ENCODE measurements at places on chromosomes 7 and 10.
A peak's percentile ranks its signal among the peaks of the same experiment; 100 is the strongest.

DNA sequence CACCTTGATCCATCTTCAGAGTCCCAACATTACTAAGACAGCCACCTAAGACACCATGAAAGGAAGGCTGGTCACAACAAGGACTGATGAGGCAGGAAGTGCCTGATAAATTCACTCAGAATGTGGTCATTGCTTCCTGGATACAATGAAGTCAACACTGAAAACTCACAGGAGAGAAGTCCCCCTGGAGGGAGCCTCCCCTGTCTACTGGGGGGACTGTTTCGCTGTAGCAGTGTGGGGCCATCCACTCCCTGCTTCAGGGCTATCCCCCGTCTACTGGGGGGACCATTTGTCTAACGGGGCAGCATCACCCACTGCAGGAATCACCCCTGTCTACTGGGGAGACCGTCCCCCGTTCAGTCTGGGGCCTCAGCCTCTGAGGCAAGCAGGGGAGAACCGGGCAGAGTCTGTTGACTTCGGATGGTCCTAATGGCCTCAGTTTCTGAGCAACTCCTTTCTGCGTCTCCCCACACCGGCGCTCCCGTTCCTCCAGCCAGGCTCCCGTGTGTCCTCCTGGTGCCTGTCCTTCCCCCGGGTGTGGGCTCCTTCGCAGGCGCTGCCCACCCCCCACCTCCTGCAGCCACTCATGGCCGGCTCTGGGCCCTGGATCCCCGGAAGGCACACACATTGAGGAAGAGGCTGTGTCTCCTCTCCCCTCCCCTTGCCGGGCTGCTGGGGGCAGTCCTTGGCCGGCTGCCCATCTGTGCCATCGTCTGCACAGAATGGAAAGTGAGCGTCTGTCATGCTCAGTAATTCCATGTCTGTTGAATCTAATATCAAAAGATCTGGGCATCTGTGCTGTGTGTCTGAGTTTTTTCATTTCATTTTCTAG is 59.9 kb upstream of the DNAJB6 start:
- no peak for DNase-seq

DNA sequence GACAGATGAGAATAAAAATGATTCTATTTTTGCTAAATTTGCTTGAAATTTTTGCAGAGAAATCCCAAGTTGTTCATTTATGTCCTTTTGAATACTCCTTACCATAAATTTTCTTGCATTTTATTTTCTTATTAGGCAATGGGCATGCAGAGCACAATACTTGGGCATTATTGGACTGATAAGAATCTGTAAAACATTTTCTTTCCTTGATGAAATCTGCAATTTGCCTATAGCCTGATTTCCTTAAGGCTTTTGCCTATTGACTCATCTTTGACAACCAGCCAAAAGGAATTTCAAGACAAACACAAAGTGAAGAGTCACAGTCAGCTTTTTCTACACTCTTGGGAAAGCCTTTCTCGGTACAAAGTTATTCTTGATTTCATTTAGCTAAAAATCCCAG is 30.5 kb upstream of the GNAT3 start:
- DNase-seq, result peak; percentile 37

DNA sequence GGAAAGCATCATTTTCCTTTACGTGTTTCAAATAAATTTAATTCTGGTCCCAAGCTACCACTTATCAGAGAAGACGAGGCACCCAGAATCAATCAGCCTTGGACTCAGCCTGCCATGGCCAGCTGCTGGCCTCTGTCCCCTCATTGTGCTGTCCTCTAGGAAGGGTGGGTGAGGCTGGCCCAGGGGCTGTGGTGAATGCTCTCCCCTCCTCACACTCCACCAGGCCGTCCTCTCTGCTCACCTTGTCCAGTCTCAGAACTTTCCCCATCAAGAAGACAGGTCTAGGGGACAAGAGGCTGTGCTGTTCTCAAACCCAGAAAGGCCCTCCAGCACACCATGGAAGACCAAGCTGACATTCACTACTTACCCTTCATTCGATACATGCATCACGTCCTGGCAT is 36.4 kb downstream of the CXCL12 start:
- no peak for DNase-seq

GRCh38 chr10:70078329-70078728 is 25.7 kb downstream of the MACROH2A2 start:
- no peak for DNase-seq

DNA sequence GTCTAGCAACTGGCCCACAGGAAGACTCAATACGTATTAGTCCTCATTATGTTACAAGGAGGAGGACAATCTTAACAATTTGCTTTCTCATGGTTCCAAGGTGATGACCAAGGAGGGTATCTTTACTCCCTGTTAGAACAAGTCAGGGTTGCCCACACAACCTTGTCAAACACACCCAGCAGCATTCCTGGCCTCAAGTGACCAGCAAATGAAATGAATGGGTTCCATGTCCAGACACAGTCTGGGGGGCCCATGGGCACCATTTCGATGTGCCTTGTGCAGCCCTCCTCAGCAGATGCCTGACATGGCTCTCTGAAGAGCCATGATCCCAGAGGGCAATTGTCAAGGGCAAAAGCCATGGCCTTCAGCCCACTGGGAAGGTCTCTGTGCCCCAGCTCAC is 40.8 kb downstream of the ANXA8 start:
- DNase-seq, result no peak

DNA sequence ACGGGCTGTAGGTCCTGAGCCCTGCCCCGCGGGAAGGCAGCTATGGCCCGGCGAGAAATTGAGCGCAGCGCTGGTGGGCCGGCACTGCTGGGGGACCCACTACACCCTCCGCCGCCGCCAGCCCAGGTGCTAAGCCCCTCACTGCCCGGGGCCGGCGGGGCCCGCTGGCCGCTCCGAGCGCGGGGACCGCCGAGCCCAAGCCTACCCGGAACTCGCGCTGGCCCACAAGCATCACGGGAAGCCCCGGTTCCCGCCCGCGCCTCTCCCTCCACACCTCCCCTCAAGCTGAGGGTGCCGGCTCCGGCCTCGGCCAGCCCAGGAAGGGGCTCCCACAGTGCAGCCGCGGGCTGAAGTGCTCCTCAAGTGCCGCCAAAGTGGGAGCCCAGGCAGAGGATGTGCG is 5.5 kb upstream of the CACUL1 start:
- no peak for DNase-seq

GRCh38 chr10:109988212-109988596 is 19.6 kb upstream of the ADD3 start:
- no peak for DNase-seq

DNA sequence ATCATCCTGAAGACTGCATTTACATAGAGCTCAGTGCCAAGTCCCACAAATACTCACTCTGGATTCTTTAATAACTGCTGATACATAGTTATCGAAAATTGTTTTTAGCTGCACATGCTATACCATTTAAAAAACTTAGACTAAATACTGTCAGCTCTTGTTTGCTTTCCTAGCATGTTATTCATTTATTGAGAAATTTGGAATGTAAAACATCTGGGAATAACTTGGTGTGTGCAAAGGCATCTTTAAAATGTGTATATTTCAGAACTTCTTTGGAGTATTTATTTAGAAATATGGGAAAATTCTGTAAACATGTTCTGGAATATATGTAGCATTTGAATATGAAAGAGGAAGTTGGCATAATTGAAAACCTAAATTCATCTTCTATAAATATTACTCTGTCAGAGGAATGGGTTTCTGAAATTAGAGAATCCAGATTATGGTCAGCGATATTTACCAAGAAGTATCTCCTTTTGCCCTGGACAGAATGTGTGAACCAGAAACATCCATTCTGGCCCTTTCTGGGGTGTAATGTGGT is 119.7 kb downstream of the ARID5B start:
- no peak for DNase-seq

GRCh38 chr7:150952331-150953050 is 25.6 kb downstream of the KCNH2 start:
- DNase-seq, result no peak

GRCh38 chr7:37284805-37285231 is 163.8 kb downstream of the ELMO1 start:
- DNase-seq, result peak; percentile 67

- no peak for DNase-seq
These were observed 103.8 kb downstream of the INPP5A start for GRCh38 chr10:132641401-132641800.

GRCh38 chr7:50733552-50733951 is 49.1 kb downstream of the GRB10 start:
- no peak for DNase-seq

DNA sequence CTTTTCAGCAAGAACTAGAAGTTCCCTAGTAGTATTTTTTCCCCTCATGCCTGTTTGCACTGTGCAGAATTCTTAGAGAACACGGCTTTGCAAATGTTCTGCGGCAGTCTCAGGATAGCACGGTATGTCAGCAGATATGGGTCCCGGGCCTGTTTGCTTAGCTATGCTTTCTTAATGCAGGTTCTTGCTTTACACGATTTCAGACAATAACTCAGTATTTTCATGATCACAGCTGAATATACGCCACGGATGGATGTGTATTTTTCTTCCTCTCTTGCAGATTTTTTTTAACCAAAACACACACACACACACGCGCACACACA is 137.3 kb downstream of the HECW1 start:
- no peak for DNase-seq

GRCh38 chr7:114507381-114507780 is 92.8 kb downstream of the FOXP2 start:
- no peak for DNase-seq

DNA sequence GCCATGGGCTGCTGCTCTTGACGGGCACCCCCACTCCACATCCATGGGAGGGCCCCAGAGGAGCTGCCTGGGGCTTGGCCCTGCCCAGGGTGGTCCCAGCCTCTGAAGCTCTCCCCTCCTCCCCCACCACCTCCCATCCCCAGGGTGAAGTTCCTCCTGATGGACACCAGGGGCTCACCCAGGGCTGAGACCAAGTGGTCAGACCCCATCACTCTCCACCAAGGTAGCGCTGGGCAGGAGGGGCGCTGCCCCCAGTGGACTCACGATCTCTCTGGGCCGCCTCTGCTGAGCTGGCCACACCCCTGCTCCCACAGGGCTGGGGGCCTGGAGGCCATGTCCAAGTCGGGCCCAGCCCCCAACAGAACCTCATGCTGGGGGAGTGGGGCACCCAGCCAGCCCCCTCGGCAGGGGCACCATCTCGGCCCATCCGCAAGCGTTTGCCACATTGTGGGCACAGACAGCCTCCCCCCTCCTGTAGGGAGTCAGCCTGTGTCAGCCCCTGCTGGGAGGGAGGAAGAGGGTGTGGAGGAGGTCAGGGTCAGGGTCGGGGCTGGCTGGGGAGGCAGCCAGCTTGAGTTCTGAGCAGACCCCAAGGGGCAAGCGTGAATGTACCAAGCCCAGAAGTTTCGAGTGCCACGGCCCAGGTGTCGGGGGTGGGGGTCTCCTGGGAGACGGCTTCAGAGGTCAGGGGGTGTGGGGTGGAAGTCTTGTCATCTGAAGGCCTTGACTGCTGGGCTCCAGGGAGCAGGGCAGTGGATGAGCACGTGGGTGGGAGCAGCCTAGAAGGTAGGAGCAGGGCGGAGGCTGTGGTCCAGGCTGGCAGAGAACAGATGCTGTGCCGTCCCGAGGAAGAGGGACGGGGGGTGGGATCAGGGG is 2.8 kb downstream of the UPK3B start:
- no peak for DNase-seq

DNA sequence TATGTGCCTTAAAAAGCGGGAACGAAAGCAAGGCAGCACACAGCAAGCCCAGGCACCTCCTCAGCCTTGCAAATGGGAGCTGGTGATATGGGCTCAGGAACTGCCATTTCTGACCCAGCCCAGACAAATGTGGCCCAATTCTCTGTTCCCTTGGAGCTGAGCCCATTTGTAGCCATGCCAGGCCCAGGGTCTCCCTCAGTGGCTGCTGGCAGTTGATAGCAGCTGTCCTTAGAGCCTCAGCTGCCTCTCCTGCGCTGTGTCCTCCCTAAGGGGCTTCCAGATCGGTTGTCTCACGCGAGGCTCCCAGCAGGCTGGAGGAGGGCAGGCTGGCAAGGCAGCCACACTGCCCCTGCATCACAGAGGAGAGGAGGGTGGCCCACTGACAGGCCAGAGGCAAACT is 275.8 kb downstream of the KCNMA1 start:
- no peak for DNase-seq

DNA sequence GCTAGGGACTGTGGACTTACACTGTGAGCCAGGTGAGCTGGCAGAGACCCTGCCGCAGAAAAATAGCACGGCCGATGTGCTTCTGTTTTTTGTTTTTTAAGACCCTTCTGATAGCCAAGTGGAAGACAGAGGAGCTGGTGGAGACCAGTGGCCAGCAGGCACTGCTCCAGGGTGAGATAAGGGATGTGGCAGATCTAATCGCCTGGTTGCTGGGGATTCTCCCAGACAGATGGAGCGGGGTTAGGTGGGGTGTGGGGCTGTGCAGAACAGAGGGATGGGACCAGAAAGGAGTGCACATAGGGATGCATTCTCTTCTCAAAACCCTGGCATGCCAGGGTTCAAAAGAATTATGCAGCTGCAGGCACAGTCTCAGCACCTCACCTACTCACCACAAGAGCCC is 82.2 kb downstream of the VOPP1 start:
- DNase-seq, result no peak

DNA sequence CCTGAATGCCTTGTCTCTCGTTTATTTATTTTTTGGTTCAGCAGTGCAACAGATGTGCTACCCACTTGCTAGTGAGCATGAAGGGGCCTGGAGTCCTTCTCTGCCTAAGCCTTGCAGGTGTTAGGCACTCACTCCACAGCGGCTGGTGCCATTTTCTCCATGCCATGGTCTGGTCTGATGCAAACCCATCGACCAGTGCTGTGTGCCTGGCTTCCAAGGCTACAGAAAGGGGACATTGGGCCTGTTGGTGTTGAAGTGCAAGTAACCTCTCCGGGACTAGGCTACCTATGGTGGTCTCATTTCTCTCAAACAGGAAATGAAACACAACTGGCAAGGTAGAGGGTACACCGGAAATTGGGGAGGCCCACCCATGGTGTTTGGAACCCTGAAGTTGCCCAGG is 198.1 kb downstream of the ADARB2 start:
- DNase-seq, result no peak

DNA sequence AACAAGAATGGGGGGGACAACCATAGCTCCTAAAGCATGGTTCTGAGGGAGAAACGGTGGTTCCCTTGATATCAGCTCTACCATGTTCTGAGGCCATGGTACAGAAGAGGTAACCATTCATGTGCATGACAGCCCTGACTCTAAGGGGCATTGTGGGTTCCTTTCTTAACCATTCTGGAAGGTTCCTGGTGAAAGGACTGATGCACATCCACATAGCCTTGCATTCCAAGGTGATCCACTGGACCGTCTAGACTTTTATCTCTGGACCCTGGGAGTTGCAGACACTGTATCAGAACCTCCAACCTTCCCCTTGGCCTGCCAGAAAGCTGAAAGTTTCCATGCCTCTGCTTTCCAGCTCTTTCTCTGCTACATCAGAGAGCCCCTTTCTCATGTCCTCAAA is 344.3 kb downstream of the KCNMA1 start:
- no peak for DNase-seq

- peak; percentile 53 for DNase-seq
These were observed 88.3 kb upstream of the CYP26C1 start for GRCh38 chr10:92972066-92972870.

Measured in urothelium cell line (cell line).